ENCODE measurements at places on chromosomes 1 and 21.

- DNase-seq: no peak
Measured at GRCh38 chr1:77446841-77447555, 165.2 kb downstream of the AK5 start.

DNA sequence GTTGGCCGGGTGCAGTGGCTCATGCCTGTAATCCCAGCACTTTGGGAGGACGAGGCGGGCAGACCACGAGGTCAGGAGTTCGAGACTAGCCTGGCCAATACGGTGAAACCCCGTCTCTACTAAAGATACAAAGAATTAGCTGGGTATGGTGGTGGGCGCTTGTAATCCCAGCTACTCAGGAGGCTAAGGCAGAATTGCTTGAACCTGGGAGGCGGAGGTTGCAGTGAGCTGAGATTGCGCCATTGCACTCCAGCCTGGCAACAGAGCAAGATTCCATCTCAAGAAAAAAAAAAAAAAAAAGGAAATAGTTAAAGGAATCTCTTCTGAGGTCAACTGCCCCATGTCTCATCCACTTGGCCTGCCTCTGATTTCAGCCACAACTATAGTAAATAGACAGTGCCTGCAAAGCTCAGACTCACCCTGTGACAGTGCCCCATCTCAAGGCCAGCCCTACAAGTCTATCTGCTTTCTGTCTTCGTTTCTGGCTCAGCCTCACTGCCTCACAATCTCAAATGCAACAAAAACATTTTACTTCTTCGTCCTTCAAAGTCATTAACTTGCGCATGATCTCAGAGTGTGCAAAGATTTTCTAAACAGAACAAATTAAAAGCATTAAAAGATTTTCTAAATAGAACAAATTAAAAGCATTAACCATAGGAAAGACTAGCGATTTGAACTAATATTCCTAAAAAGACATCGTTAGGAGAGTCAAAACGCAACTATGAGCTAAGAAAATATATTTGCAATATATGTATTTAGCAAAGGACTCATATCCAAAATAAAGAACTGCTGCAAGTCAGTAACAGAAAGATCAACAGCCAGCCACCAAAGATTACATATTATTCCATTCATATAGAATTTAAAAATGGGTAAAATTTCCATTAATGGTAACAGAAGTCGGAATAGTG, 65.0 kb upstream of the PRDX6 start:
- no peak for DNase-seq

DNA sequence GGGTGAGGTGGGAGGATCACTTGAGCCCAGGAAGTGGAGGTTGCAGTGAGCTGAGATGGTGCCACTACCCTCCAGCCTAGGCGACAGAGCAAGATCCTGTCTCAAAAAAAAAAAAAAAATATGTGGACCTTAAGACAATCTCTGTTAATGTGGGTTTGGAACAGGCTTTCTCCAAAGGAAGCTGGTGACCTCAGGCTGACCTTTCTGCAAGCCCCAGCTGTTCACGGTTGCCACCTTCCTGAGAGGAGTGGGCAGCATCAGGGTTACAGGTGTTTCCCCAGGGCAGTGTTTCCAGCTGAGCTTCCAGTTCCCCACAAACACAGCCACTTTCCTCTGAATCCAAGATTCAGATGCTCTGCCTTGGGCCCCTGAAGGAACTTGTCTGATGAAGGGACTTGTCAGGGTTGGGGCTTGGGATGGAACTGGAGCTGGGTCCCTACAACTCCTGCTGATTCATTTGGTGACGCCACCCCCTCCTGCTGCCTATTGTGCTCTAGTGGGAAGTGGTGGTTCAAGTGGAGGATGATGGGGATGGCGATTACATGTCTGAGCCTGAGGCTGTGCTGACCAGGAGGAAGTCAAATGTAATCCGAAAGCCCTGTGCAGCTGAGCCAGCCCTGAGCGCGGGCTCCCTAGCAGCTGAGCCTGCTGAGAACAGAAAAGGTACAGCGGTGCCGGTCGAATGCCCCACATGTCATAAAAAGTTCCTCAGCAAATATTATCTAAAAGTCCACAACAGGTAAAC, 1.9 kb downstream of the ZBTB48 start:
- no peak for DNase-seq

DNA sequence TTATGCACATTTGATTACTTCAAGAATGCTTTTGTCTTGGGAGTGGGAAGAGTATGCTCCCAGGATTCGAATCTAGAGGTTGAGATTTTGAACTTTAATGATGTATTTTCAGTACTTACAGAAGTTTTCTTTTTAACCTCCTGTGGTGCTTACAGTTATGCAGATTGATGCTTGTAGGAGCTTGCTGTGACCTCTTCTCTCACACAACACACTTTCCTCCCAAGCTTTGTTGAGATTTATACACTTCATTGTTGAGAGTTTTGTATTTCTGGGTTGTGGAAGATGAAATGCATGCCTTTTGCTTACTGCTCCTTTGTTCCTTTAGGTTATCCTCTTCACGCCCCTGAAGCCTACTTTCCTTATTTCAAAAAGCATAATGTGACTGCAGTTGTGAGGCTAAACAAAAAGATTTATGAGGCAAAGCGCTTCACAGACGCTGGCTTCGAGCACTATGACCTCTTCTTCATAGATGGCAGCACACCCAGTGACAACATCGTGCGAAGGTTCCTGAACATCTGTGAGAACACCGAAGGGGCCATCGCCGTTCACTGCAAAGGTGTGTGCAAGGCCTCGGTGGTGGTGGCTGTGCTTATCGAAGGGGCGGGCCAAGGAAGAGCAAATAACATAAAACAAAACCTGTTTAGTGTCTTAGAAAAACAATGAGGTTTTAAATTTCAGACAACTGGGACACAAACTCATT, 75.5 kb upstream of the GPR88 start:
- no peak for DNase-seq

DNA sequence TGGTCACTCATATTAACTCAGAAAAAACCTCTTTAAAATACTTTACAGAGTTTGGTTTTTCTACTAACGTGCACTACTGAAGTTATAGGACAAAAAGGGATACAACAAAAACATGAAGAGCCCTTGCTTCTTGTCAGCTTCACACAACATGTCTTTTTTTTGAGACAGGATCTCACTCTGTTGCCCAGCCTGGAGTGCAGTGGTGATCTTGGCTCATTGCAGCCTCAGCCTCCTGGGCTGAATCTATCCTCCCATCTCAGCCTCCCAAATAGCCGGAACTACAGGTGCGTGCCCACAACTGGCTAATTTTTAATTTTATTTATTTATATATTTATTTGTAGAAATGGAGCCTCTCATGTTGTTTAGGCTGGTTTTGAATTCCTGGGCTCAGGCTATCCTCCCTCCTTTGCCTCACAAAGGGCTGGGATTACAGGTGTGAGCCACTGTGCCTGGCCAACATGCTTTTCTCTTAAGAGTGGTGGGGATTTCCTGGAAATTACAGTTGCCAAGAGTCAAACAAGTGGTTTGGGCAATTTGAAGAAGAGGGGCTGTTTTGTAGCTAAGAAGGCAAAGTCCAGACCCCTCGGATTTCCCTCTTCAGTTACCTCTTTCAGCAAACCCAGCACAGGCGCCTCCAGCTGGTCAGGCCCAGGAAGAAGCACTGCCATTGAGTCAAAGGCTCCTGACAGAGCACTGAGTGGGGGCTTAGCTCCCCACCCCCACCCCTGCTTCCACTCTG, 6.4 kb upstream of the SMPDL3B start:
- no peak for DNase-seq

GRCh38 chr1:86150553-86151055, 6.0 kb downstream of the COL24A1 start:
- DNase-seq: no peak

- no peak for DNase-seq
Measured at GRCh38 chr1:232225336-232226131, 404.4 kb downstream of the SIPA1L2 start.

DNA sequence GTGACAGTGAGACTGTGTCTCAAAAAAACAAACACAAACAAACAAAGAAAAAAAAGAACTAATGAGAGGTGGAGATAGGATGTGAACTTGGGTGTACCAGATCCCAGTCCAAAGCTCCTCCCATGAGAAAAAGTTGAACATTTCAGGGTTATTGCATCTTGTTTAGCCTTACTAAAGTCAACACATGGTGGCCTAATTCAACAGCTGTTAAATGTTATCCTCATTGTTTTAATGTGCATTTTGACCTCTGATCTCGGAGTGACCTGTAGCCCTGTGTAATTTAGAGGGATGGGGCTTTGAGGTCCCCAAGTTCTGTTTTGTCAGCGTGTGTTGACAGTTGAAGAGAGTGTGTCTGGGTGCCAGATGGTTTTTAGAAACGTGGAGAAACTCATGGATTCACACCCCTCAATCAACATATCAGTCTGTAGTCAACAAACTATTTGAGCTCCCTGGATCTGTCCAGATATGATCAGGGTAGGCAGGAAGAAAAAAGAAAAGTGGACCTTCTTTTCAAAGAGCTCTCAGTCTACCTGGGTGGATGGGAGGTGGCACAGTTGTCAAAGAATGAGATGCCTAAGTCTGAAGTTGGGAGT, 34.7 kb downstream of the PTPRU start:
- no peak for DNase-seq

- DNase-seq: no peak
Measured at GRCh38 chr1:15933684-15934083, 42.2 kb downstream of the ZBTB17 start.

DNA sequence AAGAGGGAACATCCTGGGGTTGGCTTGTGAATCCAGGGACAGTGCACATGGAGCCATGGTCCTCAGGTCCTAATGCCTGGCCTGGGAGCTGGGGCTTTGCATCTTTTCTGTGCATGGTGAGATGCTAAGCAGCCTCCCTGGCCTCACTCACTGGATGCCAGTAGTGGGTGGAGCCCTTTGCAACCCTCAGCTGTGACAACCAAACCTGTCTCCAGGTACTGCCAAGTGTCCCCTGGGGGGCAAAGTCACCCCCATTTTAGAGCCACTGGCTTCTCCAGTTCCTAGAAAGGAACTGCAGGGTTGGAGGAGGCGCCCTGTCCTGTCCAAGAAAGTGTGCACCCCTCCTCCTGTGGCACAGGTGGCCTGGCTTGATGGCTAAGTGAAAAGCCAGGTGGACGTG, 44.6 kb upstream of the GRIK3 start:
- DNase-seq: no peak

- no peak for DNase-seq
Measured at GRCh38 chr1:159921251-159921650, 4.1 kb downstream of the TAGLN2 start.

DNA sequence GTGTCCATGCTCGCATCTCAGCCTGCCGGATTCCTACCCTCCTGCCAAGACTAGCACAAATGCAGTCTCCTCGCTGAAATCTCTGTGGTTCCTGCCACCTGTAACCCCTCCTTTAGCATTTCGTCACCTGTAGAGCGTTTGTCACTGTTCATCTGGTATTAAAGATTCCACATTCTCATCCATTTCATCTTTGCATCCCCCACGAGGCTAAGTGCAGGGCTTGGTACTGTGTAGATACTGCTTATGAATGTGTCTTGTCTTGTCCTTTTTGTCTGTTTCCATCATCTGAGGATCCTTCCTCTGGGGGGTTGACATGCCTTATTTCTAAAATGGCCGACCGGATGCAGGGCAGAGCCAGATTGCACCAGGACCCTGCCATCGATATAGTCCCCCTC, 53.7 kb upstream of the DNAJC6 start:
- no peak for DNase-seq

DNA sequence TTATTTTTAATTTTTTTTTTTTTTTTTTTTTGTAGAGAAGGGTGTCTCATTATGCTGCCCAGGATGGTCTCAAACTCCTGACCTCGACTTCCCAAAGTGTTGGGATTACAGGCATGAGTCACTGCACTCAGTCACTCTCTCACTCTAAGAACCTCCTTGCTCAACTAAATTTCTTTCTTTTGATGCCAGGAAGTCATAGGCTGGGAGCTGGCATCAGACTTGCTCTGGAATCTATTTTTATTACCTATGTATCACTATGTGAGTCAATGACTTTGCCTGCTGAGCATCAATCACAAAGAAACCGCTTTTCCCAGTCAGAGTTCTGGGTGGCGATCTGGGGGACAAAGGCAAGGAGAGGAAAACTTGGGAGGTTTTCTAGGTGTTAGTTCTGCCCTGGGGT, 35.5 kb upstream of the PARP1 start:
- DNase-seq: no peak

GRCh38 chr1:186210258-186210657, 164.8 kb downstream of the TPR start:
- no peak for DNase-seq

DNA sequence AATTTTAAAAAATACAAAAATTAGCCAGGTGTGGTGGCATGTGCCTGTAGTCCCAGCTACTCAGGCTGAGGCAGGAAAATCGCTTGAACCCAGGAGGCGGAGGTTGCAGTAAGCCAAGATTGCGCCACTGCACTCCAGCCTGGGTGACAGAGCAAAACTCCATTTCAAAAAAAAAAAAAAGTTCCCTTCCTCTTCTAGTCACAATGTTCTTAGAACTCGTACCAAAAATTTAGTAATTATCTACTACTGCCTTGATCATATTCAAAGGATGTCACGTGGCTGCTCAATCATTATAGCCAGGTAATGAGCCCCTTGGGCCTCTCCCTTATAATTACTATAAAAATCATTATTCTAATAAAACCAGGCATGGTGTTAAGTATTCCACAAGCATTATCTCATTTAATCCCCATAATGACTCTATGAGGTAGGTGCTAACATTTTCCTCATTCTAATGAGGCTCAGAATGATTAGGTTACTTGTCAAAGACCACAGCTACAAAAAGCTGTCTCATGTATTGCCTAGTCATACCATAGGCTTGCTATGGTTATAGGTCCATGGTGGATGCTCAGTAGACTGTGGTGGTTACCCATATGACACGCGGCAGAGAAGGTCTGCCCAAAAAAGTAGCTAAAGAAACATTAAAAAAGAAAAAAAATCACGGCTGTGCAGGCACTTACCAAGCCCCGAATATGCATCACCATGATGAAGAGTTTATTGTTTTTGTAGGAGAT, 15.5 kb upstream of the PPP1R15B start:
- DNase-seq: peak; percentile 52

- DNase-seq: no peak
Measured at GRCh38 chr1:173395762-173396161, 81.4 kb upstream of the PRDX6 start.

DNA sequence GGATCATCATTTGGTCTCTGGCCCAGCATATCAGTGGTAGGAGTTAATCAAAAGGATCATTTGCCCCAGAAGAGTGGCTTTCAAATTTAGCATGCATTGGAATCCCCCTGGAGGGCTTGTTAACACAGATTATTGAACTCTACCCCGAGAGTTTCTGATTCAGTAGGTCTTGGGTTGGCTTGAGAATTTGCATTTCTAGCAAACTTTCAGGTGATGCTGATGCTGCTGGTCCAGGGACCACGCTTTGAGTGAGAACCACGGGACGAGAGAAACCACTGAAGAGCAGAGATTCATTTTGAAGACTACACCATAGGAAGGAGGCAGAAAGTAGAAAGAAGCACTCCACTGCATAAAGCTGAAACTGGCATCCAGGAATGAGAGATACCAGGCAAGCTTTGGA, 81.3 kb upstream of the DUSP10 start:
- DNase-seq: no peak

All from vagina (tissue), 2 donors.